T-cell (primary cell): ENCODE measurements at places on chromosomes 16 and 17.

DNA sequence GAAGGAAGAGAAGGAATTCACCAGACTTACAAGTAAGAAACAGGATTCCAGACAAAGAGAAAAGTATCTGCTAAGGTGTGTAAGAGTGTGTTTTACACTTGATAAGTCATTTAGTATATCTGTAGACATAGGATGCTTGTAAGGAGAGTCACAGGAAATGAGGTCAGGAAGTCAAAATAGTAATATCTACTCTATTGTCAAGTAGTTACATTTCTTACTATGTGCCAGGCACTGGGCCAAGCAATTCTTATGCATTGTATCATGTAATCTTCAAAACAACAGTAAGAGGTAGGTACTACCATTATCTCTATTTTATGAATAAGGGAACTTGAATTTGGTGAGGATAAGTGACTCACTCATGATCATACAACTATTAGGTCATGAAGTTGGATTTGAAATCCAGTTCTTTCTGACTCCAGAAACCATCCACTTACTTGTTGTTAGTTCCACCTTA lies 129.1 kb downstream of the SNX11 start:
- DNase-seq = no peak

- no peak for DNase-seq
Measured at GRCh38 chr16:81994485-81994884, 16.8 kb downstream of the SDR42E1 start.

DNA sequence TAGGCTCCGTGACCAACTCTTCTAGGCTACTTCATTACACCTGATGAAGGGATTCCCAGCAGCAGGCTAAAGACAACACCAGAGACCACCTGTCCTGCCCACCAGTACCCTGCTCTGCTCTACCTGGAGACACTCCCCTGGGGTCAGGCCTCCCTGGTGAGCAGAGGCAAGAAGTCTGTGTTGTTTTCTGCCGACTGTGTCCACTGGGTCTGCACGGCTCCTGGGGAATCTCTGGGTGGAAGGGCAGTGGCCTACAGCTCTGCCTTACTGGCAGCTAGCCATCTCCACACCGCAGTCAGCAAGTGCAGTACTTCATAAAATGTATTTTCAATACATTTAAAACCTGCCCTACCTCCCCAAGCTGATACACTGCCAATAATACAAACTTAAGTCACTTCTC lies 6.8 kb downstream of the RSL1D1 start:
- no peak for DNase-seq

- no peak for DNase-seq
Measured at GRCh38 chr17:39767147-39767546, 29.4 kb downstream of the GRB7 start.

DNA sequence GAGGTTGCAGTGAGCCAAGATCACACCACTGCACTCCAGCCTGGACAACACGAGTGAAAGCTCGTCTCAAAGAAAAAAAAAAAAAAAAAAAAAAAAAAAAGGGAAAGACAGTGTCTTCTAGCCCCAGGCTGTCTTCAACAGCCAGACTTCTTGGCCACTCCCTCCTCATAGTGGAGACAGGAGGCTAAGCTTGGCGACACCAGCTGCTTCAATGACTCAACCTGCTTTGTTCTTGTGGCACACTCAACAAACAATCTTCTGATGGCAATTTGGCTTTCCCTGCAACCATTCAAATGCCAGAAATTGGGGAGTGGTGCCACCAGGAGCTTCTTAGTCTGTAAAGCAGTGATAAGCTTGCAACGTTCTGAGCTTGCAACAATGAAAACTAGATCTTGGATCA lies 290.4 kb upstream of the DYNLRB2 start:
- no peak for DNase-seq

- DNase-seq = no peak
Measured at GRCh38 chr17:2545393-2545792, 33.7 kb upstream of the METTL16 start.

- DNase-seq = no peak
Measured at GRCh38 chr16:65731833-65732232, 610.0 kb upstream of the CDH11 start.

DNA sequence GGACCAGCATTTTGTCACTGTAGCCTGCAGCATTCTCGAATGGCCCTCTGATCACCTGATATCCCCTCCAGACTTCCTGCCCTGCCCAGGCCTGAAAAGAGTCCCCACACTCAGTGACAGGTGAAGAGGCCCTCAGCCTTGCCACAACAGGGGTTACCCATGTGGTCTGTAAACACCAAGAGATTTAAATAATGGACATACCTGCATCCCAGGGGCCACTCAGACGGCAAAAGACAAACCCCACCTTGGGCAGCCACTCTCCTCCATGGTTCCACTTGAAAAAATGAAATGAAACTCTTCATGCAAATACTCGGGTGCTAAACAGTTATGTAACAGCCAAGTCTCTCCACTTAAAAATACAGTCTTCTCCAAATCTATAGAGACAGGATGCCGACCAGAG lies 22.9 kb upstream of the PECAM1 start:
- DNase-seq = no peak

GRCh38 chr17:32899236-32900013 lies 22.5 kb upstream of the MYO1D start:
- DNase-seq = no peak

DNA sequence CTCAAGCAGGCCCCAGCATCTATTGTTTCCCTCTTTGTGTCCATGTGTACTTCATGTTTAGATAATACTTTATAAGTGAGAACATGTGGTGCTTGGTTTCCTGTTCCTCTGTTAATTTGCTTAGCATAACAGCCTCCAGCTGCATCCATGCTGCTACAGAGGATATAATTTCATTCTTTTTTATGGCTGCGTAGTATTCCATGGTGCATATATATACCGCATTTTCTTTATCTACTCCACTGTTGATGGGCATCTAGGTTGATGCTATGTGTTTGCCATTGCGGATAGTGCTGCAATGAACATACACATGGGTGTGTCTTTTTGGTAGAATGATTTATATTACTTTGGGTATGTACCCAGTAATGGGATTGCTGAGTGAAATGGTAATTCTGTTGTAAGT lies 31.4 kb upstream of the SCNN1B start:
- no peak for DNase-seq

- DNase-seq = no peak
Measured at GRCh38 chr17:54941285-54941684, 27.2 kb downstream of the COX11 start.

- no peak for DNase-seq
Measured at GRCh38 chr17:72710834-72711233, 381.7 kb downstream of the SLC39A11 start.

DNA sequence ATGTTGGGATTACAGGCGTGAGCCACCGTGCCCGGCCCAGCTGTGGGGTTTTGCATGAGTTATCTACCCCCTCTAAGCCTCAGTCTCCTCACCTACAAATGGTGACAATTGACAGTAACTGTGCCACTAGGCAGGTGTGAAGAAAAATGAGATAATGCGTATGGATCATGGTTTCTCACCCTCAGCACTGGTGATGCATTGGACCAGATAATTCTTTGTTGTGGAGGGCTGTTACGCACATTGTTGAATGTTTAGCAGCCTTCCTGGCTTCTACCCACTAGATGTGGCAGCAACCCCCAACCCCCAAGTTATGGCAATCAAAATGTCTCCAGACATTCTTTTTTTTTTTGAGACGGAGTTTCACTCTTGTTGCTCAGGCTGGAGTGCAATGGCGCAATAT lies 9.0 kb upstream of the HAPSTR1 start:
- DNase-seq = peak; percentile 42
